RWPE2 (cell line): ENCODE measurements at places on chromosomes 3 and 15.

GRCh38 chr3:70640481-70640880 lies 328.0 kb upstream of the MDFIC2 start:
- no peak for DNase-seq

DNA sequence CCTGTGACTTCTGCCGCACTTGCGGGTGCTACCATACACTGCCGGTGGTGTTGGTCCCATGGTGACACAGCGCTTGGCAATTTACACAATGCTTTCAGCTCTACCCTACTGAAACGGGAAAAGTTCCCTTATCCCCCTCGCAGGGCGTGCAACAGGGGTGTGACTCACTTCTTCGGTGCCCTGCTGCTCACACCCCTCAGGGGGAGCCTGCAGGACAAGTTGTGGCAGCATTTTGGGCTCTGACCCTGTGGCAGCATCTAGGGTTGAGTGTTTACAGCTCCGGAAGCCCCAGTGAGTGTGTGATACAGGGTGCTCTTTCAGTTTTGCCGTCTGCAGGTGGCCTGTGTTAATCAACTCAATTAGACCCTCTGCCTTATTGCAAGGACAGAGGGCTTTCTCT lies 324.7 kb upstream of the RGMA start:
- no peak for DNase-seq

DNA sequence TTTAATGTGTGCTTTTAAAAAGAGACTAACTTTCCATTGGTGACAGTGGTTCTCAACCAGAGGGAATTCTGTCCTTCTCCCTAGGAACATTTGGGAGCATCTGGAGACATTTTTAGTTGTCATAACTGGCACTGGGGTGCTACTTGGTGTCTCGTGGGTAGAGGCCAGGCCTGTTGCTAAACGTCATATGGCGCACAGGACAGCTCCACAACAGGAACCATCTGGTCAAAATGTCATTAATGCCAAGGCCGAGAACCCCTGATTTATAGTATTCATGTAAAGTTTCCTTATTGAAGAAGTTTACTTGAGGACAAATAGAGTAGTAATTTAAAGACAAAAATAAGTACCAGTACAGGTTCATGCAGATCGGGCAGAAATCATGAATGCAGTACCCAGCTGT lies 164.2 kb downstream of the FEZF2 start:
- DNase-seq, result no peak

- no peak for DNase-seq
These were observed 276.7 kb upstream of the TBC1D5 start for GRCh38 chr3:18019161-18019495.

DNA sequence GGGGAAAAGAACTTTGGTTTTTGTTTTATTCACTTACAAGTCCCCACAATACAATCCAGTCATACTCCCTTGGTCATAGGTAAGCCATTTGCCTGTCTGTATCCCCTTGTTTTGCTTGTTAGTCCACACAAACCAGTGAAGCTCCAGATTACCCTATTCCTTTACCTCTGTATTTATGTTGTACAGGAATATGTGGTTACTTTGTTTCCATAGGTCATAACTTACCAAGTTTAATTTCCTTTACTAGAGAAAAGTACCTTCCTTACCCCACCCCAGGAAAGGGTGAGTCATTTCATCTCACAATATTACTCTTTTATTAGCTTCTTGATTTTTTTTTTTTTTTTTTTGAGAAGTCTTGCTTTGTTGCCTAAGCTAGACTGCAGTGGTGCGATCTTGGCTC lies 113.4 kb upstream of the LRRFIP2 start:
- DNase-seq, result no peak
